ENCODE measurements at places on chromosomes 16 and 17.
A peak's percentile ranks its signal among the peaks of the same experiment; 100 is the strongest.

DNA sequence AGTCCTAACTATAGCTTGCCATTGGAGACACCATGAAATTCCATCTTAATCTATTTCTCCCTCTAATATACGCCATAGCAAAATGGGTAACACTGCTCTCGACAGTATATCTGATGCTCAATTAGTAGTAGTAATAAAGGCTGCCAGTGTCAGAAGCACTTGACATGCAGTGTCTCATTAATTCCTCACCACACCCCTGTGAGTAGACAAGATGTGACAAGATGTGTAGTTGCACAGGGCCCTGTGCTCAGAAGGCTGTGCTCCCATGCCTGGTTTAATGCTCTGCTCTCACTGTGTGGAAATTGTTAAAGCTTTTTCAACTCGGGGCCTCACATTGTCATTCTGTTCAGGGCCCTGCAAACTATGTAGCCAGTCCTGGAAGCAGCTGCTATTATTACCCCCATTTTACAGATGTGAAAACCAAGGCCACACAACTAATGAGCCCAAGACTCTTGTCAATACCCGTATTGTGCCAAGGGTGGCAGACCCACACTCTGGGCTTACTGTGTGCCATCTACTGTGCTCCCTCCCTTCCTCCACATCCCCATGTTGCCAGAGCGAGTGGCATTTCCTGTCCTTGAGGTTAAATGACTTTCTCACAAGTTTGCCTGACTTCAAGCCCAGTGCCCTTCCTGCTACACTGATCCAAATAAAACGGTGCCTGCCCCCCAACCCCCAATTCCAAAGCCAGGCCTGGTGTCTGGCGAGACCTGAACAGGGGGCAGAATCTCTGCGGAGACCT lies 287.3 kb upstream of the CCL2 start:
- no peak for DNase-seq

- no peak for DNase-seq
These were observed 9.2 kb downstream of the MXRA7 start for GRCh38 chr17:76701471-76701967.

DNA sequence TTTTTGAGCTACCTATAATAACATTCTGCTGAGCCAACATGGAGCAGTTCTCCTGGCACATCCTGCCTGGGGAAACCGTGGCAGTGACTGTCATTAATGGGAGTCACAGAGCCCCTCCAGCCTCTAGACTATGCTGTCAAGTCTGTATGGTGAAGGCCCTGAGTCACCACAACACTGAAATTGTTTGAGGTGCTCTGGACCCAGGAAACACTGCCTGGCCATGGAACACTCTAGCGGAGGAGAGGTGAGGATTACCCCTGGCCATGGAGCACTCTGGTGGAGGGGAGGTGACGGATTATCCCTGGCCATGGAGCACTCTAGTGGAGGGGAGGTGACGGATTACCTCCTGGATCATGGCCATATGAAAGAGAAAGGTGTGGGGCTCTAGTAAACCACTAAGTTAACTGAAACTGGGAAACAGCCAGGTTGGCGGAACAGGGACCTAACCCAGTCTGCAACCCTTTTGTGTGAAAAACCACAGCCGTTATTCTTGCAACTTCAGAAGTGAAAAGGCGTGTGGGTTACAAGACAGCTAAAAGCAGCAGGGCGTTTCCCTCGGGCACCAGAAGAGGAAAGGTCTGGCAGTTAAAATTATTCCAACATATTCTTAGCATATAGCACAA lies 156.7 kb downstream of the KCNJ12 start:
- DNase-seq: no peak

DNA sequence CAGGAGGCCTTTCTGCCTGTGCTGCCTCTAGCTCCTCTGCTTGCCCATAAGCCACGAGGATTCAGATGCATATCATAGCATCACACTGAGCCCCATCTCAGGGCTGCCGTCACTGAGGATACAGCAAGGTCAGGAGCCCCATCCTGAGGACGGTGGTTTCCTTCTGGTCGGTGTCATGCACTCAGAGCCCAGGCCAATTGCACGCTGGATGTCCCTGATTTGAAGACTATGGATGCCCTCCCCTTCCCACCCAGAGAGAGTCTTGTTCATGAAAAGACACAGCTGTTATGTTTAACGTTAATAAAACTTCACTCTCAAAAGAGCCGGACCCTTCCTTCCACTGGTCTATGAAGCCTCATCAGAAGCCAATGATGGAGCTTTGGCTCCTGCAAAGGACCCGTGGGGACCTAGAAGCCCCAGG lies 19.9 kb downstream of the COTL1 start:
- DNase-seq: no peak

DNA sequence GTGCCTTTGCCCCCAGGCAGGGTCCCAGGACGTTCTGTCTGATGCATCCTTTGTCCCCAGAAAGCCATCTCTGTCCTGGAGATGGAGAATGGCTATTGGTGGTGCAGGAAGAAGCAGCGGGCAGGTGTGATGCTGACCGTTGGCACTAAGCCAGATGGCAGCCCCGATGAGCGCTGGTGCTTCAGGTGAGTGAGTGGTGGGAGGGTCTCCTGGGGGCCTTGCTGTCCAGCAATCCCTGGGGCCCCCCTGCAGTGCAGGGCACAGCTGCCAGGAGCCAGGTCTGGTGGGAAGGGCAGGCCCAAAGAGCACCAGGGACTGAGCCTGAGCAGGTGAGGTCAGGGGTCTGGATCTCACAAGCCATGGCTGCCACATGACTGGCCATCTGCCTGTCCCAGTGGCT lies 18.1 kb downstream of the TRPV2 start:
- DNase-seq: no peak

GRCh38 chr17:59643159-59644140 lies 23.8 kb downstream of the CLTC start:
- no peak for DNase-seq

DNA sequence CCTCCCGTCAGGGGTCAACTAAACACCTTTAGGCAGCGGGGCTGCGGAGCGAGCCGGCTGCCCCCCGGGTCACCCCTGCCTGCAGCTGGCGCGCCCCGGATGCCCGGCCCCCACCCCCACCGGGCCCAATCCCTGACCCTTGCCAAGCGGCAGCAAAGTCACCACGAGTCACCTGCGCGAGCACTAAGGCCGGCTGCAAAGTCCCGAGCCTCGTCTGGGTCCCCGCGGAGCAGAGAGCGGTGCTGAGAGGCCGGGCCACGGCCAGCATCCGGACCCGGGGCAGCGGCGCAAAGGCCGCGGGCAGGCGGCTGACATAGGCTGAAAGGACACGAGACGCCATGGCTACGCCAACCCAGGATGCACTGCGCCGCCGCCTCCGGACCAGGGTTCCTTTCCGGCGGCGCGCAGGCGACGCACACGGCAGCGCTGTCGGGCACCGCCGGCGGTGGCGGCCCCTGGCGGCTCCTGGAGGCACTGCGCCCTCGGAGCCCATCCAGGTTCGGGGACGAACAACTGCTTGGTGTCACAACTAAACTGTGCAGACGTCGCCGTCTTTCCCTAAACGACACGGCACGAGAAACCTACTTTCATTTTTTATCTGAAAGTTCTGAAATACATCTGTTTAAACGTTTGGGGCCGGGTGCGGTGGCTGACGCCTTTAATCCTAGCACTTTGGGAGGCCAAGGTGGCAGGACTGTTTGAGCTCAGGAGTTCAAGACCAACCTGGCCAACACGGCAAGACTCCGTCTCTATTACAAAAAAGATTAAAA lies at the start of gene NDUFAB1:
Gene NDUFAB1, minus strand, starts transcription at position 366 of the 770 bp plus-strand sequence. Its CDS starts 26 bp downstream, at position 340.
- peak; percentile 94 for DNase-seq

DNA sequence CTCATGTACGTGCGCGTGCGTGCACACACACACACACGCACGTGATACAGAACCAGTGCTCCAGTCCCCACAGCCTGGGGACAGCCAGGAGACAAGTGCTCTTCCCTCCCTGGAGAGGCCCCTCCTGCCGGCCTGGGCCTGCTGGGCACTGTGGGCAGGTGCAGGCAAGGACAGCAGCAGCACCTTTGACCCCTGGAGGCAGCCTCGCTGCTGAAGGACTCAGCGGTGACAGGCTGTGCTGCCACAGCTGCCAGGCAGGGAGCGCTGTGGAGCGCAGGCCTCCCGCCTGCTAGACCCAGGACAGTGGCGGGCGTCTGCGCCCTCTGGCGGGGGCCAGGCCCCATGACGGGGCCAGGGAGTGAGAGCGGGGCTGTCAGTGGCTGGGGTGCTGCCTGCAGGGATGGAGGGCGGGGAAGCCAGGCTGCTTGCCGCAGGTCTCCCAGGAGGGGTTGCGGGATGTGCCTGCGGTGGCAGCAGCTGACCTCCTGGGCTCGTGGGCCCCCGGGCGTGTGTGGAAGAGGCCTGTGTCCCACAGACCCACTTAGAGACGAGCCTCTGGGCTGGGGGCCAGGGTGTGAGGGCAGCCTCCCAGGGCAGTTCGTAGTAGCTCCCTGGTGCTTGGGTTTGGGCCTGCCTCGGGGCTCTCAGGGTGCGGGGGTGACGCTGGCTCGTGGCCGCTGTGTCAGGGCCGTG lies 63.5 kb upstream of the PVALEF start:
- DNase-seq: peak; percentile 89

- DNase-seq: peak; percentile 60
These were observed 11.5 kb upstream of the DUSP14 start for GRCh38 chr17:37478187-37478586.

DNA sequence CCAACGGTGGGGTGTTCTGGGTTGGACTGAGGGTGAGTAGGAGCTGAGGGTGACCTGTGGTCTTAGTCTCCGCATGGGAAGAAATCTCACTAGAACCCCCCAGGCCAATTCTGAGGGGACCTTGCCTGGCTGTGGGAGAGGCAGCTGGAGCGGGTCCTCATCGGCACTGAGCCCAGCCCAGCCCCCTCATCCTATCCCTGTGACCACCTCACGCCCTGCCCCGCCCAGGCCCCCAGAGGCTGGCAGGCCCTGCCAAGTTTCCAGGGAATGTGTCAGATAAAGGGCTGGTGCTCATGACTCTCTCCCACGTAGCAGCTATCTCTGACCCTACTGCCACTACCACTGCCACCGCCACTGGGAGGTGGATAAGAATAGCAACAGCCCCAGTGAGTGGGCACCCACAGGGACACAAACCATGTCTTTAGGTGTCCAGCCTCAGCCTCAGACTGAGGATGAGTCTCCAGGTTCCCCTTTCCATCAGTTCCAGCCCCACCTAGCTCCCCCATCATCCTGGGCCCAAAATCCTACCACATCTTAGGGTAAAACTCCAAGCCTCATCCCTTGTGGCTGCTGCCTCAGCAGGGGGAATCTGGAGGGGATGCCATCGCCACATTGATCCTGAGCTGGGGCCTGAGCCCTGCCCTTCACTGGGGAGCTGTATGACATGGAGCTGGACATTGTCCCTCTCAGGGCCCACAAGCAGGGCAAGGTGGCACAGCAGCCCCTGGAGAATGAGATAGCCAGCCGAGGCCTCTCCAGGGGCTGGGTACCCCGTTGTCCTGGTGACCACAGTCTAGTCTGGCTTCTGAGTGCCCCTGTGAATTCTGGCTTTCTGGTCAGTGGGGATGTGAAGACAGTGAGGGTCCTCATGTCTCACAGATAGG lies 14.9 kb downstream of the CDH16 start:
- DNase-seq: no peak

GRCh38 chr16:62752854-62753253 lies 716.6 kb upstream of the CDH8 start:
- no peak for DNase-seq

- no peak for DNase-seq
These were observed 4.8 kb downstream of the SOX8 start for GRCh38 chr16:986411-986810.

GRCh38 chr17:57603978-57604377 lies 141.1 kb downstream of the CCDC182 start:
- DNase-seq: peak; percentile 86

DNA sequence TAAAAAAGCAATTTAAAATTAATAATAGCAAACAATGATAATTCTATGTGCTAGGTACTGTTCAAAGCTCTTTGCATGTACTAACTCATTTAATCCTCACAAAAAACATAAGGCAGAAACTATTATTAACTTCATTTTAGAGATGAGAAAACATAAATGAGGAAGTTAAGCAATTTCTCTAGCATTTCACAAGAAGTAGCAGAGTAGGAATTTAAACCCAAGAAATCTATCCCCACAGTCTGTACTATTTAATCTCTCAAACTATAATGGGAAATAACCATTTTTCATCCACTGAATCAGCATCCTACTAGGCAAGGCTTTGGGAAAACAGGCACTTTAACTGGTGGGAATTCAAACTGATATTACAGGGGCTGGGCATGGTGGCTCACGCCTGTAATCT lies 42.2 kb upstream of the INTS2 start:
- DNase-seq: peak; percentile 71

DNA sequence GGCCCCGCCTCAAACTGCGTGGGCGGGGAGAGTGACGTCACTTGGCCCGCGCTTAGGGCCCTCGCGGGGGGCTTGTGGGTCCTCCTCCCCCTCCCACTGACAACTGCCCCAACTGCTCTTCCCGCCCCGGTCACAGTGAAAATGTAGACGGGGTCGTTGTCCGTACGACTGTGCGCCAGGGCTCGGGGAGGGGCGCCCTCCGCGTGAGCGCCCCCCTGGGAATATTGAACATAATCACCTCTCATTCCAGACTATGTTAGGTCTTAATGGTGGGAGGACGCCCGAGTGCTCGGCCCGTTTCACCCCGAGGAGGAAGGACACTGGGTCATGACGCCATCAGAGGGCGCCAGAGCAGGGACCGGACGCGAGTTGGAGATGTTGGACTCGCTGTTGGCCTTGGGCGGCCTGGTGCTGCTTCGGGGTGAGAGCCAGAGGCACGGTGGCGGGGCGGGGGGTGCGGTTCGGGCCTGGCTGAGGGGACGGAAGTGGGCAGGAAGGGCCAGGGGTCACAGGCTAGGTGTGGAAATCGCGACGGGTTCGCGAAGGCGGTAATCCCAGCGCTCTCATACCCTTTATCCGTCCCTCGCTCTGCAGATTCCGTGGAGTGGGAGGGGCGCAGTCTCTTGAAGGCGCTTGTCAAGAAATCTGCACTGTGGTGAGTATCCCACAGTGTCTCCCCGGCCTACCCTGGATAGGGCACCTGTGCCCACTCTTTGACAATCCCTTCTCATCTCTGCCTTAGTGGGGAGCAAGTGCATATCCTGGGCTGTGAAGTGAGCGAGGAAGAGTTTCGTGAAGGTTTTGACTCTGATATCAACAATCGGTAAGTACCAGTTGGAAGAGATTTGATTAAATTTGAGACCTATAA lies at the start of gene ELP5:
Gene ELP5, plus strand, starts transcription at position 40 of the 868 bp plus-strand sequence. Its CDS starts 336 bp downstream, at position 376.
- DNase-seq: peak; percentile 91

GRCh38 chr17:37642681-37643080 lies 565 bp downstream of the DDX52 start:
- peak; percentile 27 for DNase-seq

GRCh38 chr17:80426671-80427326 lies 11.8 kb downstream of the ENDOV start:
- peak; percentile 57 for DNase-seq

DNA sequence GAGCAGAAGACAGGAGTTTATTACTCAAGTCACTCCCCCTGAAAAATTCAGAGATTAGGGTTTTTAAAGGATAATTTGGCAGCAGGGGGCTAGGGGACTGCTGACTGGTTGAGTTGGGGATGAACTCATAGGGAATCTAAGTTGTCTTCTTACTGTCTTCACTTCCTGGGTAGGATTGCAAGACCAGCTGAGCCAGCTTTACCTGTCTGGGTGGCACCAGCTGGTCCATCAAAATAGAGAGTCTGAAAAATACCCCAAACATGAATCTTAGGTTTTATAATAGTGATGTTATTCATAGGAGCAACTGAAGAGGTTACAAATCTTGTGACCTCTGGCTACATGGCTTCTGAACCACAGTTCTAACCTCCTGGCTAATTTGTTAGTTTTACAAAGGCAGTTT lies 157.9 kb downstream of the PPM1E start:
- DNase-seq: no peak

- DNase-seq: no peak
These were observed 67.8 kb upstream of the NOL11 start for GRCh38 chr17:67649891-67650290.
